ENCODE measurements at places on chromosomes 16 and 17.

- DNase-seq = no peak
Observed at GRCh38 chr16:27241658-27242057, 26.9 kb downstream of the NSMCE1 start.

DNA sequence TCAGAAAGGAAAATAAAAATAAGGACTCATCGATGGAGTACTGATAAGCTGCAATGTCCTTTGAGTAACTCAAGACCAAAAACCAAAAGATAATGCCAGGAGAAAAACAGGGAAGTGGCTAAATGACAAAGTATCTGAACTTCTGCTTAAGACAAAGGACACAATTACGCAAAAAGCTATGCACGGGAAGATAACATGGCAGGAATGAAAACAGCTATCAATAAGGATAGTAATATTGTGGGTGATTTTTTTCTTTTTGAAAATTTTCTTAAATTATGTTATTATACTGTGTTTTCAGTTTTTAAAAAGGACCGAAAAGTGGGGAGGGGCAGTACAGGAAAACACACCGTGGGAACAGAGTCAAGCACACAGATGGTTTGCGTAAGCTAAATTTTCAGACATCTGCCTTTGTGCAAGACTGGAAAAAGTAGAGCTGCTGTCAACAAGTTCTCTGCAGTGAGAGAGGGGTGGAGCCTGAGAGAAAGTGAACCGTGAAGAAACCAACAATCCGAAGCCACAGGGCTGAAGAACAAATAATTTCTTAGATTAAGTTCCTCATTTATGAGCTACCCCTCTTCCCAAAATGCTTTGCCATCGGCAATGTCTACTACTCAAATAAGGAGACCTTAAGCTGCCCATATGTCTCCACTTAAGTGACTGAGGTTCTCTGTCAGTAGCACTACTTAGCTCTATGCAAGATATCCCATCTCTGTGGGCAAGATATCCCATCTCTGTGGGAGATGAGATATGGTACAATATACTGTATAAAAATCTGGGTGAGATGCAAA, 99.9 kb upstream of the CORO6 start:
- DNase-seq = peak; percentile 75

- DNase-seq = no peak
Observed at GRCh38 chr17:33050611-33051140, 59.0 kb downstream of the SPACA3 start.

GRCh38 chr16:3957344-3957980, 76.9 kb upstream of the CREBBP start:
- no peak for DNase-seq

- DNase-seq = no peak
Observed at GRCh38 chr17:43578699-43579565, 32.8 kb upstream of the ETV4 start.

GRCh38 chr16:22734368-22734767, 79.6 kb upstream of the HS3ST2 start:
- DNase-seq = no peak

DNA sequence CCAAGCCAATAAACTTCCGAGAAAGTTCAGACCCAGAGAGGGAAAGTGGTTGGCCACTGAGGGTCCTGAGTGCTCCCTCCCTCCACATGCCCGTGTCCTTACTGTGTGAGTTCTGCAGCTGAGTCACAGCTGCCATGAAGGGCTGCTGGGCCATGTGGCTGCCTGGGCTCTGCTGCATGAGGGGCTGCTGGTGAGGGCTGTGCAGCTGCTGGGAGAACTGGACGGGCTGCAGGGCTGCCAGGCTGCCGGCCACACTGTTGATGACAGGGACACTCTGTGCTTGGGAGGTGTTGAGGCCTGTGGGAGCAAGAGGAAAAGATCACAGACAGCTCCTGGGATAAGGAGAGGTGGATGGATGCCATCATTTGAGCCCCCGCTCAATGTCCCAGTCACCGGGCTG, 44.0 kb downstream of the HNF1B start:
- DNase-seq = no peak
